ENCODE measurements at places on chromosomes 2 and 18.

GRCh38 chr18:24582771-24583170 is 122.3 kb downstream of the HRH4 start:
- no peak for DNase-seq

DNA sequence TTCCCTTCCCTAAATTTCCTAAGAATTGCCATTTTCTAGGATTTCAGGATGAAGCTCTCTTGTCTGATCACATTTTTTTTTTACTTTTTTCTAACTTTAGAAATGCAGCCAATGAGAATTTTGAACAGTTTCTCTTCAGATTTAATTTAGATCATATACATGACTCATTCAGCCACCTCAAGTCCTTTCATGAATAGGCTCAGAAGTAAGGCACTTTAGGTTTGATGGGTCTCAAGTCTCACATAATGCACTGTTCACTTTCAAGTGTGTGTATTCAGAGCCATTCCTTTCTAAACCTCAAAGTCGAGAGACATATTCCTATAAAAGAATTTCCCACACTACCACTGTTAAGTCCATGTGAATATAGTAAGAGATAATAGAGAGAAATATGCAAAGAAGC is 614.1 kb upstream of the VRK2 start:
- no peak for DNase-seq

GRCh38 chr2:241609859-241610793 is 26.8 kb downstream of the THAP4 start:
- peak; percentile 49 for DNase-seq

DNA sequence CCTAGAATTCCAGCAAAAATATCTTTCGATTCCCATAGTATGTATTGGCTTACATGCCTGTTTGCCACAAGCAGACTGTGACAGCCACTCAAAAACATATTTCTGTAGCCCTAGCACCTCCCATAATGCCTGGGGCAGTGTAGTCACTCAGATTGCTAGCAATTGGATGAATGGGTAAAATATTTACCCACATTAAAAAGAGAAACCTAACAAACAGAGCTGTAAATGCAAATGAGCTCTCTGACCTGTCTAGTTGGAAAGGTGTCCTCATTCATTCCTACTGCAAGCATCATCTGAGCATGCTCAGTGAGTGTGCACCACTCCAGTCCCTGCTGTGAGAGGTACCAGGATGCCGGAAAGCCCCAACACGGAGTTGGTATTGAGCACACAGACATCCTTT is 234.0 kb upstream of the RAB12 start:
- no peak for DNase-seq

GRCh38 chr2:26519396-26520147 is 41.6 kb upstream of the OTOF start:
- DNase-seq = no peak

- no peak for DNase-seq
Measured at GRCh38 chr2:177612659-177613058, 220.1 kb downstream of the AGPS start.

DNA sequence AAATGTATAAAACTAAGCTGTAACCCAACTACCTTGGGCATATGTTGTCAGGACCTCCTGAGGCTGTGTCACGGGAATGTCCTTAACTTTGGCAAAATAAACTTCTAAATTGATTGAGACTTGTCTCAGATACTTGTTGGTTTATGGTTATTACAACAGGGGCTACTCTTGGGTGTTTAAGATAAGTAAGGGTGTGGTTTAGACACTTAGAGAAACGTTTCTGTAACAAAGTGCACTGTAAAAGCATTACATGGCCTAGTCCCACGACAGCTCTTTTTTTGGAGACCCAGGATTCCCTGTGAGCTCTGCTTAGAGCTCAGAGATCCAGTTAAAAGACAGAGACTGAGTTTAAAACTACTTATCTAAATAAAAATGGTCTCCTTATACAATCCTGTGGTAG is 32.3 kb upstream of the LIPG start:
- no peak for DNase-seq

DNA sequence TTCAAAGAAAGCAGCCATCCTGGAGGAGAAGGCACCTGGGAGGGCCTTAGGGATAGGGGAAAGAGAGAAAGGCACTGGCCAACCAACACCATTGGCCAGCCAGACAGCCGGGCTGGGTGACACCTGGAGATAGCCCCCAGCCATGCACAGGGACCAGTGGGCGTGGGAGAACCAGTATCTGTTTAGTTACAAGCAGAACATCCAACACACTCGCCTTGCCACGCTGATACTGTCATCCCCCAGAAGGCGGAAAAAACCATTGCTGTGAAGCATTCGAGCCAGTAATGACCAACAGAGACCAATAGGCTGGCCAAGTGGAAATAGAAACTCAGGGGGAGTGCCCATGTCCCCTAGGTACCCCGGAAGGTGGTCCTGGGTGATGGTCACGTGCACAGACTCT is 15.5 kb downstream of the ASPRV1 start:
- no peak for DNase-seq

GRCh38 chr2:241080405-241081189 is 21.5 kb downstream of the MTERF4 start:
- no peak for DNase-seq

- no peak for DNase-seq
Measured at GRCh38 chr18:79420033-79420745, 24.5 kb downstream of the NFATC1 start.

DNA sequence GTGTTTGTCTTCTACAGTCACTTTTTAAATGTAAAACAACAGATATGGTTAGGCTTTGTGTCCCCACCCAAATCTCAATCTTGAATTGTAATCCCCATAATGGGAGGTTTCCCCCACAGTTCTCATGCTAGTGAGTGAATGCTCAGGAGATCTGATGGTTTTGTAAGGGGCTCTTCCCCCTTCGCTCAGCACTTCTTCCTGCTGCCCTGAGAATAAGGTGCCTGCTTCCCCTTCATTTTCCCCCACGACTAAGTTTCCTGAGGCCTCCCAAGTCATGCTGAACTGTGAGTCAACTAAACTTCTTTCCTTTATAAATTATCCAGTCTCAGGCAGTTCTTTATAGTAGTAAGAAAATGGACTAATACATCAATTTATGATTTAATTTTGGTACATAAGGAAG is 118.0 kb upstream of the SNTG2 start:
- no peak for DNase-seq

GRCh38 chr2:179741317-179741716 is 120.1 kb downstream of the ZNF385B start:
- DNase-seq = no peak

GRCh38 chr2:197108758-197109157 is 182.3 kb upstream of the PGAP1 start:
- DNase-seq = peak; percentile 85

GRCh38 chr18:23032030-23032582 is 99.0 kb downstream of the RBBP8 start:
- DNase-seq = no peak

GRCh38 chr2:152781175-152781574 is 62.8 kb downstream of the ARL6IP6 start:
- DNase-seq = no peak

GRCh38 chr2:204897561-204897960 is 352.3 kb downstream of the PARD3B start:
- DNase-seq = no peak

DNA sequence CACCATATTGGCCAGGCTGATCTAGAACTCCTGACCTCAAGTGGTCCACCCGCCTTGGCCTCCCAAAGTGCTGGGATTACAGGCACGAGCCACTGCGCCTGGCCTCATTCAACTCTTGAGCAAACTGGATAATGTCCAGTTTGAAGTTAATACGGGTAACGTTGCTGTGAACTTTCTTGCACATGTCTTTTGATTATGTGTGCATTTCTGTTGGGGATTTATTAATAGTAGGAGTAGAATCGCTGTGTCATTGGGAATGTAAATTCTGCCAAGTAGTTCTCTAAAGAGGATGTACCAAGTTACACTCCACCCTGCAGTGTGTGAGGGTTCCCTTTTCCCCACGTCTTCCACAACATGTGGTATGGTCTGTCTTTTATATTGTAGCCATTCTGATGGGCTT is 6.2 kb downstream of the IMPA2 start:
- DNase-seq = no peak

GRCh38 chr2:66478731-66479316 is 43.9 kb downstream of the MEIS1 start:
- no peak for DNase-seq

DNA sequence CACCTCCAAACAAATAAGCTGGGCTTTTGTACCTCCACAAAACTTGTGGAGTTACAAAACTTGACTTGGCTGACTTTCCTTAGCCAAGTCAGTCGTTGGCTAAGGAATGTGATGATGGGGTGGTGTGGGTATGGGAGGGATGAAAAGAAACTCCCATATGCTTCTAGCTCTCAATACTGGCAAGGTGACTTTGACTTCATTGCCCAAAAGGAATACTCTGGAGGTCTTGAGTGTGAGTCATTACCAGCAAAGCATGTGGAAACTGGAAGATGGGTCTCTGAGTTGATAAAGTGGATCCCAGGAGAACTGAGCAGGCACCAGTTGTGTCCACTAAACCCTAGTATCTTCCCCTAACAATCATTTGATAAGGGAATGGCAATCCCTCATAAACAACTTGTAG is 226.7 kb downstream of the GULP1 start:
- DNase-seq = no peak

DNA sequence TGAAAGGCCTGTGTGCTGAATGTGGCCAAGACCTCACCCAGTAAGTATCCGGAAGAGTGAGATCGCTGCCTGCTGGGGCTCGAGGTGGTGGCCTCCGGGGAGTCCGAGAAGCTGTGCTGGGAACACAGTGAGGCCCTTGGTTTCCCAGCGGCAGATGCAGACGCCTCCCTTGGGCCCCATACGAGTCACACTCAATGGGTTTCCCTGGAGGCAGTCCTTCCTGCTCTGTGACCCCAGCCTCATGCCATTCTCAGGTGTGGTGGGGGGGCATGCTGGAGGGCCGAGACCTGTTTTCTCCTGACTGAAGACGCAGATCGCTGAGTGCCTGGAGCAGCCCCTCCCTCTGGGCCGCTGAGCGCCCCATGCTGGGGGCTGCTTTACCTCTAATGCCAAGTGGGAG is 15.7 kb downstream of the CTDP1 start:
- DNase-seq = no peak

GRCh38 chr2:50133766-50134165 is 898.2 kb downstream of the NRXN1 start:
- DNase-seq = no peak

Measured in smooth muscle cell of the brain vasculature (primary cell).